ENCODE measurements at places on chromosomes 4 and X.

DNA sequence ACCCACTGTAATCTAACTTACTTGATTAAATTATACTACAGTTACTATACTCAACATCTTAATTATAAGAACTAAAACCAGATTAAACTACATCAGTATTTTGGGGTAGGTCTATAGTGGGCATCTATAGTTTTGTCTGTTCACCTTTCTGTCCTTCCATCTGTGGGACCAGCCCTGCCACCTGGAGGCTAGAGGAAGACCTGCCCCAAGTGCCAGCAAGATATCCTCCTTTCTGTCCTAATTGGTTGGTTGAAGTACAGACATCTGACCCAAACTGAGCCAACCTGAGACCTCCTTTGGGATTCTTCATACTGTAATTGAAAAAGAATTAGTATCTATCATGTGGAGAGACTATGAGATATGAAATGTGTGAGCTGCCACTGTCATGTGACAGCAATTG is 172.2 kb upstream of the TLL1 start:
- no peak for DNase-seq

- no peak for DNase-seq
Measured at GRCh38 chr4:117429061-117429460, 343.7 kb upstream of the TRAM1L1 start.

DNA sequence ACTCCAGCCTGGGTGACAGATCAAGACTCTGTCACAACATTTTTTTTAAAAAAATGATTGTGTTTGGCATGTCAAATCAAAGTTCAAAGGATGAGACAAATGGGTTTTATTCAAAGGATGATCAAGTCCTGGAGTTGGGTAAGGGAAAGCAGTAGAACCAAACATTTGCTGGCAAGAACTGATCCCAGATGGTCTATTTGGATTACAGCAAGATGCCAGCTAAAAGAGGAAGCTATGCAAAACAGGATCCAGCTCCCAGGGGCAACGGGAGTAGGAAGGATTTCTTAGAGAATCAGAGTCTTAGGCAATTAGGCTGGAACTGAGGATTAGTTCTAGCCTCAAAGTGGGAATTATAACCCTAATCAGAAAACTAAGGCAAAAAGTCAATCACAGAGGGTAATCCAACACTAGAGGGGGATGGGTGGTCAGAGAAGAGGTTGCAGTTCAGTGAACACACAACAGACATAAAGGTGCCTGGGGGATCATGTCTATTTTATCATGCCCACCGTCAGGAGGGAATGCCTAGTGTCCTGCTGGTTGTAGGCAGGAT is 133.0 kb upstream of the PLS3 start:
- no peak for DNase-seq

DNA sequence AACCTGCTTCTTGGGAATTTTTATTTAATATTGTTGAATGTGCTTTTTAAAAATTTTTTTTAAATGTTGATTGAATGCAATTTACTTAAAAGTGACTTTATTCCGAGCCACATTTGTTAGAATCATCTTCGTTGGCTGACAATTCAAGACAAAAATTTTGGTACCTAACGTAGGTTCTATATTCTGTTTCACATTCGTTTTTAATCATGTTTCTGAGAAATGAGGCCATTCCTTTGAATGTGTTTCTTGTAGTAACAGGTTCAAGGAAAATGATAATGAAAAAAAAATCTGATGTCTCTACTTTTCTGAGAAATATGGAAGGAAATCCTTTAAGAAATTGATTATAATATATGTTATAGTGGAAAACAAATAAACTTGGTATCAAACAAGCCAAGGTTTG is 92.3 kb upstream of the DCLK2 start:
- no peak for DNase-seq

GRCh38 chr4:140188975-140189374 is 35.0 kb upstream of the MAML3 start:
- DNase-seq, result no peak

Data from T1000 (cell line).